NCI-H1930 (cell line): ENCODE measurements at places on chromosomes 5 and 9.
A peak's percentile ranks its signal among the peaks of the same experiment; 100 is the strongest.

DNA sequence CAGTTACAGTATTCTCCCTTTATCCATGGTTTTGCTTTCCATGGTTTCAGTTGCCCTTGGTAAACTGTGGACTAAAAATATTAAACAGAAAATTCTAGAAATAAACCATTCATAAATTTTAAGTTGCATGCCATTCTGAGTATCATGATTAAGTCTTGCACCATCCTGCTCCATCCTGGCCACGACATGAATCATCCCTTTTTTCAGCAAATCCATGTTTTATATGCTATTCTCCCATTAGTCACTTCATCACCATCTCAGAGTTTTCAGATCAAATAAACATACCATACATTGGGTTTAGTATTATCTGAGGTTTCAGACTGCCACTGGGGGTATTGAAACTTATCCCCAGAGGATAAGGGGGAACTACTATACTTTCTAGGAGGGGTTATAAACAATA lies 234.4 kb upstream of the ATP10B start:
- DNase-seq = no peak

DNA sequence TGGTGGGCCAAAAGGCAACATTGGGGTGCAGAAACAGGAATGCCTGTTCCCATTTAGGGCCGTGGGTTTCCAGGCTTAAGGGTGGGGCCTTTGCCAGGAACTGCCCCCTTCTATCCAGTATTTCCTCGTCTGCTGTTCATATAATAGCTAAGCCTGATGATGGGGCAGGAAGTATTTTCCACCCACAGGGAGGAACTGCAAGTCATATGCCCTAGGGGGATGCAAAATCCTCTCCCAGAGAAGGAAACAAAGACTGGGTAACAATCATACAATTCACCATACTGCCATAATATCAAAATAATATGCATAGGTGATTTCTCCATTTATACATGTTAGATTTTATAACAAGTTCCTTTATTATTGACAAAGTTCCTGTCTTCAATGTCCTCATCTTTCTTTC lies 20.5 kb upstream of the RPS23 start:
- DNase-seq = no peak

DNA sequence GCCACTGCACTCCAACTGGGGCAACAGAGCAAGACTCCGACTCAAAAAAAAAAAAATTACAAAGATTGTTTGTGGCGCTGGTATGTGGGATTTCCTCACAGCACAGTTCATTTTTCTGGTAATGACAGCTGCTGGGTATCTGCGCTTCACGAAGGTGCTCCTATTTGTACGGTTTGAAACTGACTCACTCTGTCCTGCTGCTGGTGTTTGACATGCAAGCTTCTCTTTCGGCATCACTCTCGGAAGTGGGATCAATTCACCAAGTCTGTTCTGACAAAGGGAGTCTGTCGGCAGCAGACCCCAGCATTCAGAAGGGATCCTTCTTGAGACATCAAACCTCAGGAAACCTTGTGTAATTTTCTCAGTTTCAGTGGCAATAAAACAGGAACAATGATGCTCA lies 26.3 kb downstream of the MAML1 start:
- no peak for DNase-seq

- DNase-seq = no peak
These were observed 36.5 kb upstream of the IRX4 start for GRCh38 chr5:1919209-1919566.

DNA sequence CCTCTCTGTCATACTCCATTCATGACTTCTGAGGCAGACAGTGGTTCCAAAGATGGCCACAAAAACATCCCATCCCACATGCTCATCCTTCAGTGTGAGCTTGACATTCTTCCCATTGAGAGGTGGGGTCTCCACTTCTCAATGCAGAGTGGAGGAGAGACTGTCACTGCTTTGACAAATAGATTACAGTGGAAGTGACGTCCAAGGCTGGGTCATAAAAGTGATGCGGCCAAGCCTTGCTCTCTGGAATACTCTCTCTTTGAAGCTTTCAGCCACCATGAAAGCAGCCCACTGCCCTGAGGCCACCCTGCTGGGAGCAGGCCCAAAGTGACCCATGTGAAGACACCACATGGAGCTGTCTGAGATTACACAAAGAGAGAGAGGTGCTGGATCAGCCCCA lies 59.0 kb upstream of the DNAH5 start:
- DNase-seq = no peak

- DNase-seq = no peak
These were observed 47.4 kb upstream of the OLFM1 start for GRCh38 chr9:135039916-135040645.

- DNase-seq = peak; percentile 57
These were observed 14.4 kb downstream of the PRKACG start for GRCh38 chr9:68999393-69000105.

GRCh38 chr9:38251036-38251860 lies 141.3 kb upstream of the ALDH1B1 start:
- no peak for DNase-seq
